Central memory CD4-positive, alpha-beta T cell (primary cell): ENCODE measurements at places on chromosomes 5 and 9.

DNA sequence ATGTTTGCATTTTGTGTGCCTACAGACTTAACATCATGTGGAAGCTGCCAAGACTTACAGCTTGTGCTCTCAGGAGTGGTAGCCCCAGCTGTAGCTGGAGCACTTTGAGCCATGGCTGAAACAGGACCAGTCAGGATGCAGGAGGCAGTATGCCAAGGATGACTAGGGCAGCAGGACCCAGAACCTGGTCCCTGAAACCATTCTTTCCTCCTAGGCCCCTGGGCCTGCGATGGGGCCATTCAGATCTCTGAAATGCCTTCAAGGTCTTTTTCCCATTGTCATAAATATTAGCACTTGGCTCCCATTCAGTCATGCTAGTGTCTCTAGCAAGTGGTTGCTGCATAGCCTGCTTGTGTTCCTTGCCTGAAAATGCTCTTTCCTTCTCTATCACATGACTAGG lies 29.6 kb upstream of the VLDLR start:
- DNase-seq = no peak

DNA sequence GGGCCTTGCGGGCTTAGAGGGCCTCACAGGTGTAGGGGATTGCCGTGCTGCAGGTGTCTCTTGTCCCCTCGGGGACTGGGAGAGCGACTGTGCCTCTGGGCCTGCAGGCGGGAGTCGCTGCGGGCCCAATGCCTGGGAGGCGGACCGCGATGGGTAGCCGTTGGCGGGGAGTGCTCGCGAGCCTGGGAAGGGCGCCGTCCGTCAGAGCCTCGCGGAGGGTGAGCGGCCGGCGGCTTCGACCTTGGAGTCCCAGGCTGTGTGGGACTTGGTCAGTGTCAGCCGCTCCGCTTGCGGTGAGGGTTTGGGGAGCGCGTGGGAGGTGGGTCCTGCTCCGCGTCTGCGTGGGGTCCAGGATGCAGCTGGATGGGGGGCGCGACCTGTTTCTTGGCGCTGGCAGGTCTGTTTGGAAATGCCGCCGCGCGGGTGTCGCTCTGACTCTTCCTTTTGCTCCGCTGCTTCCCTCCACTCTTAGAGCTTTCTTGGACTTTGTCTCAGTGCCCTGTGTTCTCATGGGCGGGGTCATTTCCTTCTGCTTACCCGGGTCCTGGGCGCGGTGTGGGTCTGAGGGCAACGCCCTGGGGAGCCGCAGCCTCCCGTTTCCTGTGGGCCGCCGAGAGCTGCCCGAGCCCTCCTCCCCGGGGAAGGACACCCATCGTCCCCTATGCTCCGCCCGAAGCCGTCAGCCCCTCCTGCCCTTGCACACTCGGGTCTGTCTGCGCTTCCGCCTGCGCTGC lies 88.9 kb upstream of the CACNA1B start:
- no peak for DNase-seq

GRCh38 chr9:130243015-130243881 lies 22.3 kb upstream of the HMCN2 start:
- peak; percentile 66 for DNase-seq

DNA sequence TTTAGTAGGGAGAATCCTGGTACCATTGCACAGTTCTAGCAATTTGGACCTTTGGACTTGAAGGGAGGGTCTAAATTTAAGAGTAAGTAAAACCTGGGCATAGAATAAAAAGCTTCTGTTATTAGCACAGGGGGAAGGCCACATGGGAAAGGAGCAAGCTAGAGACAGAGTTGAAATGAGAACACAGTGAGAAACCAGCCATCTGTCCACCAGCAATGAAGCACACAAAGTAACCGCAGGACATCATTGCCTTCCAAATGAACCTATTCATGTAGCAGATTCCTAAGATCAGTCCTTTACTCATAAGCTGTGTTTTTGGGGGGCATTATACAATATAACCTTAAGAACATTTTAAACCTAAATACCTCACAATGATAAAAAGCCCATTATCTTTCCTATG lies 407.4 kb downstream of the HCN1 start:
- DNase-seq = no peak

- peak; percentile 74 for DNase-seq
Measured at GRCh38 chr5:111254613-111255012, 30.4 kb downstream of the CAMK4 start.

DNA sequence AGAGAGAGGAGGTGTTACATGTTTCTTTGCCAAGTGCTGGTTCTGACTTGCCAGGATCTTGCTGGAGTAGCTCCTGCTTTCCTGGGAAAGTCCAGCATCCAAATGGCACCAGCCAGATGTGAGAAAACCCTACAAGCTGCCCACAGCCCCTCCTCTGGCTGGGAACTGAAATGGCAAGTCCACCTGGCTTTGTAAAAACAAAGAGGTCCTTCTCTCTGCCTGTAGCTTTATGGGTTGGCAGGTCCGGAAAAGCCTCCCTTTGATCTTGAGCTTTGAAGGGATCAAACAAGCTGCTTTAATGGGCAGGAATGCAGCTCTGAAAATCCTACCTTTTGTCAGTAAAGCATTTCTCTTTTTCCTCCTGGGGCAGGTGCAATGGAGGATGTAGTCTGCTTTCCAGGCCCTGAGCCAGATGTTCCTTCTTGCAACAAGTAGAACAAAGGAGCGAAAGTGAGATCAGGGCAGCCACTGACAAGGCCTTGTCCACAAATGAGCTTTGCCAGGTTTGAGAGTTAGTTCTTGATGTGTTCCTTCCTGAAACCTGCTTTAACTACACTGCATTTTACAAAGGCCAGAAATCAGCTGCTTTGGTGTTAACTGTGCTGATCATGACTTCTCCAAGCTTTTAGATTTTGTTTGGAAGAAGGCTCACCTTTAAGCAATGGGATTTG lies 456.7 kb downstream of the ZNF608 start:
- DNase-seq = no peak

GRCh38 chr9:131755541-131756198 lies 15.8 kb upstream of the RAPGEF1 start:
- DNase-seq = peak; percentile 75

- DNase-seq = no peak
Measured at GRCh38 chr9:78103971-78104433, 72.4 kb upstream of the GNAQ start.

DNA sequence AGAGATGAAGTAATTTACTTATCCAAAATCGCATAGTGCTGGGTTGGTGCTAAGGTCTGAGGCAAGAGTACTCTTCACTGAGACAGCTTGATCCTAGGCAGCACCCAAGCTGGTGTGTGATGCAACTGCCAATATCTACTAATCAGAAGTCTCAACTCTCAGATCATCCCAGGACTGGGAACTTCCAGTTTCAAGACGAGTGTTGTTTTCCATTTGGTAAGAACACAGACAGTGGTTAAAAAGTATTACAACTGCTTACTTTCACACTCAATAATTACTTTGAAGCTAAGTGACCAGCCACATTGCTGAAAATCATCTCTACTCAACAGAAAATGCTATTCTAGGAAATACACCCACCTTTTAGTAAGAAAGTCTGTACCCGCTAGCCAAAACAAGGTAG lies 45.3 kb downstream of the FBXW11 start:
- DNase-seq = no peak

- DNase-seq = no peak
Measured at GRCh38 chr9:98323051-98323830, 67.8 kb upstream of the TBC1D2 start.

DNA sequence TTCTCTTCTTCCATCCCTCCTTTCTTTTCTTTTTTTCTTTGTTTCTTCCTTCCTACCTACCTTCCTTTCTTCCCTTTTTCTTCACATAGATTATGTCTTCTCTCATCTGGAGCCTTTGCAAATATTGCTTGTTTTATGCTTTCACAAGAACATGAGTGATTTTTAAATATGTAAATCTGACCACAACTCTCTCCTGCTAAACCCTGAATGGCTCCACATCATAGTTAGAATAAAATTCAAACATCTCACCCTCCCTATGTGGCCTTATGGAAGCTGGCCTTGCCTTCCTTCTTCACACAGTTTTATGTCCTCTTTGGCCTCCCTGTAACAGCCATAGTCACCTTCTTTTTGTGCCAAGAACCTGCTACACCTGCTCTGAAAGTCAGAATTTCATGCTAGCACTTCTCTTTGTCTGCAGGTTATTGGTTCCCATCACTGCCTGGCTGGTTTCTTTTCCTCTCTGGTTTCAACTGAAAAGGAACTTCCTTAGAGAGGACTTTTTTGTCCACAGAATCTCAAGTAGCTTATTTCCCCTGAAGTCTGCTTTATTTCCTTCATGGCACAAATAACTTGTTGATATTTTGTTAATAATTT lies 114.3 kb upstream of the TNC start:
- no peak for DNase-seq

GRCh38 chr5:64163135-64163534 lies 2.5 kb upstream of the RNF180 start:
- DNase-seq = no peak

DNA sequence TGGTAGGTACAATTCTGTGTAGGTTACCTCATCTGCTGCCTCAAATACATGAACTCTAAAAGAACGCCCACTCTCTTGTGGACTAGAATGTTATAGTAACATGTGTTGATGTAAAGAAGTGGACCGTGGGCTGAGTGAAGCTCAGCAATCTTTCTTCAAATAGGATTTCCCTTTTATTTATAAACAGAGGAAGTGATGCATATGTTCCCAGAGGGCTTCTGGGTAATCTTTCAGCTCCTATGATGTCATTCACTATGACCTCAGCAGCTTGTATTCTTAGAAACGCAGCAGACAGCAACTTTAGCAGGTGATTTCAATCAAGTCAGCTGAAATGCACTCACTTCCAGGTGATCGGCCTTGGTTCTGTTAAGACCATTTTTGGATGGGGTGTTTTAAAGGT lies 14.4 kb downstream of the F2RL2 start:
- peak; percentile 8 for DNase-seq

GRCh38 chr9:124574534-124575375 lies 67.6 kb upstream of the NR5A1 start:
- DNase-seq = no peak

DNA sequence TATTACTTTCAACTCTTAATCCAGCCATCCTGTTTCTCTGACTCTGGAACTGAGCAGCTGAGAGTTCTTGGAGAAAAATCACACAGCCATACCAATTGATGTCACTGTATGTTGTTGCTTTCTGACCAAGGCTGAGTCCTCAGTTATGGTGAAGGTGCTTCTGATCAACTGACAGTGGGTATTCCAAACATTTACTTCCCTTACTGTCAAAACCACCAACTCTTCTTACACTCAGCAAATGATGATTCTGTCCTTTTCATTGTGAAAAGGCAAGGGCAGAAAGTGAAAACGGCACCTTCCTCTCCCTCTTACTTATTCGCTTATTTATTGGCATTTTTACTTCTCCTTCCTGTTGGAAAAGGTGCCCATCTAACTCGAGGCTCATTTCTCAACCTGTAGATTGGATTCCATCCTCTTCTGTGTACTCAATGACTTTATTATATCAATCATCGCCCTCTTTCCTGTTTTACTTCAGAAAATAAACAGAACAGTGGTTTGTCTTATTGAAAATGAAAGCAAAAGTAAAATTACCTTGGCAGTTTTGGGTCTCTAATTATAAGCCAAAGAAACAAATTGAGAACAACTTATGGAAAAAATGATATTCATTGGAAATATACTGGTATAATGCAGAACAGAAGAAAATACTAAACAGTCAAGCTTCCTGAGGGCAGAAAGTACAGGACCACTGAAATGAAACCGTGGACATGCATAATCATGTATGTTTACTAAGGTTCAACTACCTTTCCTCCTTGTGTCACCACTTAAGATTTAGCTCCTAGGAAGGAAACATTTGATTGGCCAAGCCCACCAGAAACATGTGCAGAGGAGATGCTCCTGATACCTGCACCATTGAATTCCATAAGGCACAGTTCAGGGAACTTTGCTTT lies 104.5 kb upstream of the CHD1 start:
- DNase-seq = peak; percentile 35

GRCh38 chr5:89572696-89573095 lies 689.7 kb upstream of the MEF2C start:
- no peak for DNase-seq

GRCh38 chr5:8634219-8634618 lies 765.3 kb downstream of the MTRR start:
- no peak for DNase-seq

GRCh38 chr5:176317534-176318374 lies 43.8 kb downstream of the KIAA1191 start:
- DNase-seq = no peak

GRCh38 chr5:132085686-132086085 lies 12.1 kb downstream of the CSF2 start:
- no peak for DNase-seq

GRCh38 chr5:43514471-43514815 lies 505 bp downstream of the C5orf34 start:
- no peak for DNase-seq

GRCh38 chr5:65892801-65893200 lies 33.6 kb upstream of the ERBIN start:
- no peak for DNase-seq

DNA sequence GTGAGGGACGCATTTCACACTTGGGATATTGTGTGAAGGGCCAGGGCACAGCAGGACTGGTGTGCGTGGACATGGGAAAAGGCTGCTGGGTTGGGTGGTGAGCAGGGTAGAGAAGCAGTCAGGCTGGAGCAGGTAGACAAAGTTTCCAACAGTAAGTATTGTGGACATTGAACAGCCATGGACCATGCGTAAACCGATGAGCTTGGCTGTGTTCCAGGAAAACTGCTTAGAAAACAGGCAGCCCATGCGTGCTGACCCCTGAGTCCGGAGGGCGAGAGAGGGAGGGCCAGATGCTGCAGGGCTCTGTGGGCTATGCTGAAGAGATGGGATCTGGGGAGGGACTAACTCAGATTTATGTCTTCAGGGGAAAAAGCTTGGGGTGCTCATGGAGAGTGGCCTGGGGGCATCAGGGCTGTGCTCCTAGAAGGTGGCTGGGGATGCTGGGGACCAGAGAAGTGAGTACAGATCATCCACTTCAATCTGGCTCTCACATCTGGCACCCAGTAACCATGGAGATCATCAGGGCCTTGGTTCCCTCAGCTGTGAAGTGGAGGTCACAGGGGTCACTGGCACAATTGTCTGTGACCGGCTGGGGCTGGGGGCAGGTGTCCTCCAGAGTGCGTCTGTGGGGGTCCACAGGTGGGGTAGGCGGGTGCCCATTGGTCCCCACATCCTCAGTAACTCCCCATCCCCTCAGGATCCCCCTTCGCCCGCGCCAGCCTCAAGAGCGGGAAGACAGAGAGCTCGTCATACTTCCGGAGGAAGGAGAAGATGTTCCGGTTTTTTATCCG lies 93.3 kb downstream of the CACNA1B start:
- DNase-seq = no peak

- no peak for DNase-seq
Measured at GRCh38 chr5:35009657-35010056, 38.1 kb downstream of the AGXT2 start.

- DNase-seq = no peak
Measured at GRCh38 chr9:137575716-137576411, 2.9 kb downstream of the DPH7 start.

- DNase-seq = no peak
Measured at GRCh38 chr9:106581973-106582372, 281.0 kb upstream of the ZNF462 start.

DNA sequence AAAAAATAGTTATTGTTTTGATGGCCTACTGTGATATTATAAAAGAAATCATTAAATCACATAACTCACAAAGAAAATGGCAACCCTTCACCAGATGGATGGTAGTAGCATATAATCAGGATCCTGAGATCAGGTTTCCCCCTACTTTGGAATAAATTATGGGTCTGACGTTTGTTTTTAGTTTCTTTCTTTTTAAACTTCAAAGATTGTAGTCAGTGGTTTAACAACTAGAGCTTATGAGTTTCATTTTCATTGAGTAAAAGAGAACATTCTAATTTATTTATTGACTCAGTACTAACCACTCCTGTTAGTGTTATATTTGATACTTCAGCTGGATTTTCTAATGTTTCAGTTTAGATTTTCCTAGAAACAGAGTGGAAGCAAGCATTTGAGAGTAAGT lies 218.0 kb upstream of the PCSK5 start:
- DNase-seq = no peak

- no peak for DNase-seq
Measured at GRCh38 chr9:98523231-98523901, 185.4 kb downstream of the GABBR2 start.
